ENCODE measurements at places on chromosomes 7 and 10.

DNA sequence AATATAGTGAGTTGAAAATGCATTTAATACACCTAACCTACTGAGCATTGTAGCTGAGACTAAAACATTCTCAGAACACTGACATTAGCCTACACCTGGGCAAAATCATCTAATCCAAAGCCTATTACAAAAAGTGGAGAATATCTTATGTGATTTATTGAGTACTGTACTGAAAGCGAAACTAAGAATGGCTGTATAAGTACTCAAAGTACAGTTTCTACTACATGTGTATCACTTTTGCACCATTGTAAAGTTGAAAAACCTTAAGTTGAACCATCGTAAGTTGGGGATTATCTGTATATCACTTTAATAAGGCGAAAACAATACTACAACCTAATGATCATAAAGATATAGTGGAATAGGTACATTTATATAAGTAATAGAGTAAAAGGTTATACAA is 45.4 kb upstream of the GRB10 start:
- DNase-seq: no peak

DNA sequence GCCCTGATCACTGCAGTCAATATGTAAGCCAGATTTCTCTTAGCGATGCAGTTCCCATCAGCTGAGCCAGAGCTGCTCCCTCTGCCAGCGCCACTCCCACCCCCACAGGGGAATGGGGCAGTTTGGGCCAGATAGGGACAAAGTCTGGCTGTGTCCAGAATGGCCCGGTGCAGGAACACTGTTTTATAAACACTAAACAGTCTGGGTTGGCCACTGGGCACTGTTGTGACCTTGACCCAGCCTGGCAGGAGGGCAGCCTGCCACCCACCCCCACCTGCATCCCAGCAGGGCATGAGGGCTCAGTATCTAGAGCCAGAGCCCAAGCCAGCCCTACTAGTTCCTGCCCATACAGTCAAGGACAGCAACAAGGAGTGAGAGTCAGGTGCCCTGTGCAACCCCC is 1.3 kb downstream of the OGDHL start:
- no peak for DNase-seq

DNA sequence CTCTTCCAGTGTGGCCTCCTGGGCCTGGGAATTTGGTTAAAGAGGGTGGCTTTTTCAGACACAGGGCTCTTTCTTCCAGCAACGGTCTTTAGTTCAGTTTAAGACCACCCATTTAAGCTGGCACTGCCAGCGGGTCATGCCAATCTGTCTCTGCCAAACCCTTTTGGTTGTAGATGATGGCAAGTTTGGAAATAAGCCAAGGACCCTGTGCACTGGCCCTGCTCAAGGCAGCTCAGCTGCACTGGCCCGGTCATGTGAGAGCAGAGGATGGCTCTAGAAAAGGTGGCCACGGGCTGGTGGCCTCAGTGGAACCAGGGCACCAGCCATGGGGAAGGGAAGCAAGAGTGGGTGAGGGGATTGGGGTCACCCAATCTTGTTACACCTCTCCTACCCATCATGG is 294.1 kb downstream of the GLRX3 start:
- DNase-seq: no peak

DNA sequence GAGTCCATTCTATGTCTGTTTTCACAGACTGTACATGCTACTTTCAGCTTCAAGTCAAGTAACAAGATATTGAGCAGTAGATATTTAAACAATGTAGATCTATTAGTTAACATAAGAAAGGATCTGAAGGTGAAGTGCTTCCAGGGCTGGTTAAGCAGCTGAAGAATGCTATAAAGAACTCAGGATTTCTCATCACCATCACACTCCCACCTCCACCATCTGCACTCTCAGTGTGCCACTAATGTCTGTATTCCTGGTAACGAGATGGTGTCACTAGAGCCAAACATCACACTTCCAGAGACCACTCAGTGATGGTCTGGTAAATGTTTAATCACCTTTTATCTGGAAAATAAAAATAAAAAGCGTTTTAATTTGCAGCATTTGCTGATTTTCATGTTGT is 224.0 kb upstream of the FERD3L start:
- DNase-seq: no peak

DNA sequence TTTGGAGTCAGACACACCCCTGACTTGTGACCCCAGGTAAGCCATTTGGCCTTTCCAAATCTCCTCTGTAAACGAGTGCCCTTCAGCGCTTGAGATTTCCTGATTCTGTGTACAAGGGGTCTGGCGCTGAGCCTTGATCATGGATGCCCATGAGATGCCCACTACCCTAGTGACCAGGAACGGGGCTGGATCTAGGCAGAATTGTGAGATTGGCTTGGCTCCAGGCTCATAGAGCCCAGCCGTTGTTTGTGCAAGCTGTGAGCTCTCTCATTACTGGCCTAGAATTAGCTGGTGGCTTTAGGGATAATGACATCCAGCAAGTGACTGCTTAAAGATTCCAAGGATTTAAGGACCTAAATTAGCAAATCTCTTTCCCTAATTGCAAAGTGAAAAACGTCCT is 84.9 kb downstream of the CAMK1D start:
- DNase-seq: no peak

DNA sequence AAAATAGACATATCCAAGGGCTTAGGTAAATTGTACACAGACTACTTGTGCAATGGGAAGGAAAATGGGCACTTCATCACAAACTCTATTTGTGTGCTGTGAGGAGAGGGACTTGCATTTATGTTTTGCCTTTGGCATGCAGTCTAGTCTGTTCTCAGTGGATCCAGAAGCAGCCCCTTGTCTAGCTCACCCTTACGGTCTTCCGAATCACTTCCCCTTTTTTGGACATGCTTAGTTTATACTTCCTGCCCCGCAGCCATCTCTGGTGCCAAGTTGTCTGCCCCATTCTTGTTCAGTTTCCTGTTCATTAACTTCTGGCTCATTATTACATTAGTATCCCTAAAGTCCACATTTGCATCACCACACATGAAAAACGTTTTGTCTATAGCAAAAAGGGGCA is 161.6 kb downstream of the NRCAM start:
- DNase-seq: no peak

DNA sequence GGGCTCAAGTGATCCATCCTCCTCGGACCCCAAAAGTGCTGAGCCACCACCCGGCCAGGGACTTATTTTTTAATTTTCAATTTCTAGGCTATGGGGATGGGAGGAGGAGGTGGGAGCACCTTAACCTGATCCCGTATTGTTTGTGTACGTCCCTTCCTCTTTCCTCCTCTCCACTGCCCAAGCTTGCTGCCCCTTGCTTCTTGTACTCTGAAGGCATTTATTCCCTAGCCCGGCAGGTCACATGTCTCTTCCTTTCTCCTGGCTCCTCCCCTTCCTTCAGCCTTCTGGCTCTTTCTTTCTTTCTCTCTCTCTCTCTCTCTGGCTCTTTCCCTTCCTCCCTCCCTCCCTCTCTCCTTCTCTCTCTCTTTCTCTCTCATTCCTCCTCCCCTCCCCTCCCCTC is 56.0 kb downstream of the COL26A1 start:
- no peak for DNase-seq

GRCh38 chr7:14604606-14605005 is 297.9 kb downstream of the DGKB start:
- DNase-seq: peak; percentile 61

- DNase-seq: peak; percentile 62
Measured at GRCh38 chr10:88289342-88289741, 293.8 kb downstream of the RNLS start.

DNA sequence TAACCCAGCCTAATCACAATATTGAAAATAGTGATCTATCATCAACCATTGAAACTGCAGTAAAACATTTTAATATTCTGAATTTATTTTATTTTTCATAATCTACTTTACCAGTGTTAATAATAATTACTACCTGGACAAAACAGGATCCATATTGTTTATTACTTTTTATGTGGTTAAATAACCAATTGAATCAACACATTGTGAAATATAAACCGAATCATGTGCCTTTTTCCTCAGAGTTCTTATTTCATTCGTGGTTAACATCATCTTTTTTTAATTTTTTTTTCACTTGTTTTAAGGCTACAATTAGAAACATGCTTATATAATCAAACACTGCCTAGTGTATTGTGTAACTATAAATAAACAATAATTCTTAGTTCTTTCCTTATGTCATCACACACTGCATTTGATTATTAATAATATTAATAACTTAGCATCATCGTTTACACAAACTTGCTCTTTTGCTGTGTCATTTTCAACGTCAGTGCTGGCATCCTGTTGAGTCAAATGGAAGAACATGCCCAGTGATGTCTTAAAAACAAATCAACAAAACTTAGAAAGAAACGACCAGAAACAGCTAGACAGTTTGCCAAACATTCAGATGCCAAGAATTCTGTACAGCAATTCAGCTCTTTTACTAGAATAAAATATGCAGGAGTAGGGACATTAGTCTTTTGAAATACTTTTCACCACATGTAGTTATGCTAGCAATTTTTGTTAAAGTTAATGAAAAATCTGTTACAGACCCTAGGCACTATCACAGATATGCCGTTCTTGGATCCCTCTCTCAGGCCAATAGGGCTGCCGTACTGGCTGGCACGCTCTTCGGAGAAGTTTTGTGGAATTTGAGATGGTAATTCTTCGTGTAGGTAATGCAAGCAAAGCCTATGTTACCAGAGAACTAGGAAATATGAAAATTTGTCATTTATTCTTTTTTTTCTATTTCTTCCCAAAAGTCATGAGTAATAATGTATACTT is 330.4 kb upstream of the SEMA3A start:
- peak; percentile 88 for DNase-seq

DNA sequence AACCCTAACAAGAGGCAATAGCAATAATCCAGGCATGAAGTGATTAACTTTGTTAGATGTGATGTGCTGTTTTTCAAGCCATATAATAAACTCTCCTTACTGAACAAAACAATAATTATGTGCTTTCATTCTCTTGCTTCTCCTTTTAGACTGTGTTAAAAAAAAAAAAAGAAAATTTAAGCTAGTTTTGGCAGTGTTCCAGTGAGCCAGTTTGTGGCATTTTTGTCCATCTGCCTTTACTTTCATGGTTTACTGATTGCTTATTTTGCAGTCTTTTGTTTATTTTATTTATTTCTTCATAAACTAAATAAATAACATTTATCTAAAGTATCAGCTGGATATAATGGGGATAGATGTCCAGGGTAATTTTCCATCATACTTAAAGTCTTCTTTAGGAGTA is 625.3 kb downstream of the CNTNAP2 start:
- no peak for DNase-seq

- DNase-seq: peak; percentile 24
Measured at GRCh38 chr10:23358357-23358756, 13.8 kb upstream of the C10orf67 start.

DNA sequence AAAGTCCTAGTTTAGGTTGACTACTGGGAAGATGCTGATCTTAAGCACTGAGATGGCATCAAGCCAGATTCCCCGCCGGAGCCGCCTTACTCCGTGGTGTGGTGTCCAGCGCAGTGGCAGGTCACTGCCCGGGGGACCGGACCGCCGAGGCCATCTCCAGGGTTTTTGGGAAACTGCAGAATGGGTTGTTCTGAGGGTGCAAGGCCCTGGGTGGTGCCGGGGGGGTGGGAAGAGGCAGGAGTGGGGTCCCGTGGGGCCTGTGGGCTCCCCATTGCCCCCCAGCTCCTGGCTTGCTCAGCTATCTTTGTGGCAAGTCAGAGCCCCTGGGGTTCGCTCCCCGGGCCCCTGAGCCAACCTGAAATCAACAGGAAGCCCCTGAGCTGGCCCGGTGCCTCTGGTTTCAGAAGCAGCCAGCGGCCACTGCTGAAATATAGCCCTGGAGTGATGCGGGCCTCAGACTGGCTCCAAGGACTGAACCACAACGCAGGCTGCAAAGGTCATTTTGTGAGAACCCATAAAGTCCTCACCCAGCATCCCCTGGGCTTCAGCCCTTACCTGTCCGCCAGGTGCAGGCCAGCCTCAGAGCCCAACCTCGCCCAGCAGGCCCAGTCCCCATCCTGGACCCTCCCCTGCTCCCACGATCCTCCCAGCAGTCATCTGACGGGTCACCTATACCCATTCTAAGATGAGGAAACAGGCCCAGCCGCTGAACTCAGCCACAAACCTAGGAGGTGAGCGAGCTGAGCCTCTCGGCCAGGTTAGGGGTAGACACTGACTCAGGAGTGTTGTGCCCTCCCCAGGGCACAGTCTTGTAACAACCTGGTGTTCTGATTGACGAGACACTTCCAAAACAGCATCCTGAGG is 102.7 kb downstream of the PDGFA start:
- no peak for DNase-seq

GRCh38 chr7:92584953-92585352 is 5.2 kb downstream of the FAM133B start:
- DNase-seq: no peak

GRCh38 chr7:90660100-90660499 is 64.0 kb downstream of the CDK14 start:
- DNase-seq: no peak

DNA sequence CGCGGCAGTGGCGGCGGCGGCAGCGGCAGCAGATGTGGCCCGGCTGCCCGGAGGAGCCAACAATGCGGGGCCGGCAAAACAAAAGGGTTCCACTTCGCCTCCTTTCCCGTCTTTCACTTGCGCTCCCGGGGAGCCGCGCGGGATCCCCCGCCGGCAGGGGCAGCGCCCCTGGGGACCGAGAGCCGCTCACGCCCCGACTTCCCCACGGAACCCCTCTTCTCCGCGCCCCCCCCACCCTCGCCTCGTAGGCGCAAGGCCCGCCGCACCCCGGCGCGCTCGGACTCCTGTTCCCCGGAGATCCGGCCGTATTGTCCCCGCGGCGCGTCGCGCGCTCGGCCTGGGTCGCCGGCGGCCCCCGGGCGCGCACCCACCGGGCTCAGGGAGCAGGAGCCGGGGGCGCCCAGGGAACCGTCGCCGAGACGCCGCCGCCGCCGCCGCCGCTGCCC is 854 bp downstream of the CTBP2 start:
- DNase-seq: no peak

DNA sequence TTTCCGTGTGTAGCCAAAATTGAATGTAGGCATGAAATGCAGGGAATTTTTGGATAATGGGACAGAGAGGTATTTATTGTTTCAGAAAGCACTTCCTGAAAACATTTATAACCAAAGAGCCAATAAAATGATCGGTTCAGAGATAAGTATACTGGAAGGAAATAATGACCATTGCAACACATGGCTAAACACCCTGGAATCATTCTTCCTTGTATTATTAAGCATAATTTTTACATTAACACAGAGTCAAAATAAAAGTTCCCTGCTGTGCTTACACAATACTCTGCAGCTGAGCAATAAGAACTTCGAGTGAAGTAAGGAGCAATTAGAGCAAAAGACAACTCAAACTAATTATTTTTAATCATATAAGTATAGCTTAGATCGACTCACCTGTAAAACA is 648.3 kb downstream of the TNS3 start:
- no peak for DNase-seq

Data from IMR-90 (cell line).